Astrocyte of the spinal cord (primary cell): ENCODE measurements at places on chromosomes 12 and 14.

- DNase-seq: no peak
Observed at GRCh38 chr12:112741106-112741505, 50.4 kb upstream of the RPH3A start.

- DNase-seq: no peak
Observed at GRCh38 chr12:54708826-54709225, 60.7 kb upstream of the DCD start.

- DNase-seq: no peak
Observed at GRCh38 chr12:71890475-71890874, 48.2 kb upstream of the TPH2 start.

DNA sequence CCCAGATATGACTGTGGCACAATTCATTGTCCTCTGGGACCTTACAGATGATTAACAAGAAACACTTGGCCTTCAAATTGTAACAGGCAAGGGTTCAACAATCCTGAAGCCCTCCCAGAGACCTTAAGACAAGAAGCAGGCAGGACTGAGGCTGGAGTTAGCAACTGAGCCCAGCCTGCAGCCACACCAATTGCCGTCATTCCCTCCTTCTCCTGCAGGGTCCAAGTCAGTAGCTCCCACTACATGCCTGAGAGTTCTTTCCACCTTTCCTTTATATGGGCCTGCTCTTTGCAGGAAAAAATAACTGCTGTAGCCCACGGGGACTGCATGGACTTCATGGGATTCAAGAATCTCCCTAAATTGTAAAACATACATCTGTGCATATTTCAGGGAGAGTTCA lies 2.4 kb upstream of the SERPINA4 start:
- DNase-seq: no peak

GRCh38 chr12:27709932-27710591 lies 570 bp upstream of the MRPS35 start:
- peak; percentile 72 for DNase-seq
